NCI-H1436 (cell line): ENCODE measurements at places on chromosomes 4 and X.
A peak's percentile ranks its signal among the peaks of the same experiment; 100 is the strongest.

- DNase-seq: no peak
Measured at GRCh38 chrX:18210470-18210869, 10.2 kb downstream of the BEND2 start.

DNA sequence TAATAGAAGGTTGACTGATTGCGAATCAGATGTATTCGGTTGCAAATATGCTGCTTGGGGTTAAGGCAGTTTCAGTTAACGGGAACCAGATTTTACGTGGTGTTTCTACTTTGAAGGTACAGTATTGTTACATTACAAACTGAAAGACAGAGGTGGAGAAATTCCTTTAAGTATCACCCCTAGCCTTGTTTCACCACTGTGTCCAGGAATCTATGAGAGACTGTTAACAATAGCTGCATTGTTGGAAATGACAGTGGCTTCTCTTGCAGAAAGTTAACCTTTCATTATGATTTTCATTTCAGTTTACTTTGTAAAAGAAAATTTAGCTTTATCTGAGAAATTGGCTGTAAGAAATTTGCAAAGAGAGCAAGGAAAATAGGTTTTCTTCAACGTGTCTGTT, 2.6 kb downstream of the CDKL5 start:
- no peak for DNase-seq

DNA sequence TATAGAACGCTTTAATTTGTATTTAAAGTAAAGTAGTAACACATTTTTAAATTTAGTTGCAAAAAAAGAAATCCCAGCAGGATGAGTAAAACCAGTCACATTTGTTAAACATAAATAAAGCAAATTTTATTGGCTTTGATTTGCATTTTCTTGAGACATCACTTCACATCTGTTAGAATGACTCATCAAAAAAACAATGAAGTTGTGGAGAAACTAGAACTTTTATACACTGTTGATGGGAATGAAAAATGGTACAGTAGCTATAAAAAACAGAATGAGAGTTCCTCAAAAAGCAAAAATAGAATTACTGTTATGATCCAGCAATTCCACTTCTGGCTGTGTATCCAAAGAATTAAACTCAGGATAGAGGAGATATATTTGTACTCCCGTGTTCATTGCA, 454.0 kb upstream of the KLHL4 start:
- no peak for DNase-seq

DNA sequence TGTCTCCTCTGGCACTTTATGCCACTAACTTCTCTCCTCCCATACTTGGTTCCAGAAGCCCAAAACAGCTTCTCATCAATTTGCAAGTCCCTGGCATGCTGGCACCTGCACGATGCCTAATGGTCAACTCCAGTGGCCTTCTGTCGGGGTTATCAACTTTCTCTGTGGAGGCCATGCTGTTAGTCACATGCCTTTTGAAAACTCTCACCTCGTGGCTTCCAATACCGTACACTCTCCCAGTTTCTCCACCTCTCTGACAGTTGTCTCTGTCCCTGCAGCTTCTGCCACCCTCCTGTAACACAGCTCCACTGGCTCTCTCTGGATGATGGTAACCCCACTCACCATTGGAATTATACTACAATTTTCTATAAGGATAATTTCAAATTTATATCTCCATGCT, 324.0 kb downstream of the NR3C2 start:
- DNase-seq: no peak

DNA sequence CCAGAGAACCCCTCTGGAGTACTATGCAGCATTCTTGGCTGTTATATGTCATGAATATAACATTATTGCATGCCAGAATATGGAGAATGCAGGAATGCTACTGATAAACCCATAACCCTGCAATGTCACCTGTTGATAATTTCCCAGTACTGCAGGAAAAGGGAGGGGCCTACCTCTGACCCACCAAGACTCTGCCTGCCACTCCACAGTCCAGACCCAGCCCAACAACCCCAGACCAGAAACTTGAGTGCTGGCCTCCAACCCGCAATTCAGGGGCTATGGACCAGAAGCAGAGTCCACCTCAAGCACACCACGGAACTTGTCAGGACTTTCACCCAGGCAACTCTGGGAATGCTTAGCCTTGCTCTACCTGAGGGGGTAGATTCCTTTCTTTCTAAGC, 92.9 kb upstream of the WDR44 start:
- DNase-seq: no peak

DNA sequence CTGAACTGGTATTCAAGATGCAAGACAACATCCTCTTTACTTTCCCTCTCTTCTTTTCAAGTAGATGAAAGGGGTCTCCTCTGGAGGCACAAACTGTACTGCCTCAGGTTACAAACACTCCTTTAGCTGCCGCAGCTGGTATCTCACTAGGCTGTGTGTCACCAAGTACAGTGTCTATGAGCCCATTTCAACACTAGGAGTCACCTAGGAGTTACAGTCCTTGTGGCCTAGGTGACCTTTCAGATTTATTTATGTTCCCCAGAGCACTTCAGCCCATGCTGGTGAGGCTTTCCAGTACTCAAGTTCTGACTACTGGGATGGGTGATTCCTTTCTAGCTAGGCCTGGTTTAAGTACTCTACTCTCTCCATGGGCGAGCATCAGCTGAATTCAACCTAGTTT, 32.4 kb upstream of the TMLHE start:
- no peak for DNase-seq

DNA sequence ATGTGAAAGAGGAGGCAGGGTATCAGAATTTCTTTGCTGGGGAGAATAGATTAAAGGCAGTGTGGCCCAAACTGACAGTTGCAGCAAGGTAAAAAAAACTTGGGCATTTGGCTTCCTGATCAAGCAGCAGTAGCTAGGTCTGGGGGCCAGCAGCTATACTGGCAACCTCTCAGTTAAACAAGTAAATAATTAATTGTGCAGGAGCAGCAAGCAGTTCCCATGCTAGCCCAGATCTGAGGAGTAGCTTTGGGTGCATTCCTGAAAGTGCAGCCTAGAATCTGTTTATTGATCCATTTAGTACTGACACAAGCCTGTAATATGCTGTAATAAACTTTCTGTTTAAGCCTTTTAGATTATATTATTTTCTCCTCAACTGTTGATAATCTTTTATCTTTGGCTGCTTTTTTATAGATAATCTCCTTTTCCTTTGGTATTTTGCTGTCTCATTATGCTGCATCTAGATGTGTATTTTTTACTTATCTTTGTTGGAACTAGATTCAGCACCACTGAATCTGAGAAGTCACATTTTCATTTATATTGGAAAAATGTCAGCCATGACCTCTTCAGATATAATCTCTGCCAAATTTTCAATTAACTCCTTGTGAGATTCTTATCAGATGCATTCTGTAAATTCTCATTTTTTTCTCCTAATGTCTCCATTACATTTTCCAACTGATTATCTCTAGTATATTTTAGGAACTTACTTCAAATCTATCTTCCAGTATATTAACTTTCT, 276.3 kb downstream of the STPG2 start:
- DNase-seq: no peak

DNA sequence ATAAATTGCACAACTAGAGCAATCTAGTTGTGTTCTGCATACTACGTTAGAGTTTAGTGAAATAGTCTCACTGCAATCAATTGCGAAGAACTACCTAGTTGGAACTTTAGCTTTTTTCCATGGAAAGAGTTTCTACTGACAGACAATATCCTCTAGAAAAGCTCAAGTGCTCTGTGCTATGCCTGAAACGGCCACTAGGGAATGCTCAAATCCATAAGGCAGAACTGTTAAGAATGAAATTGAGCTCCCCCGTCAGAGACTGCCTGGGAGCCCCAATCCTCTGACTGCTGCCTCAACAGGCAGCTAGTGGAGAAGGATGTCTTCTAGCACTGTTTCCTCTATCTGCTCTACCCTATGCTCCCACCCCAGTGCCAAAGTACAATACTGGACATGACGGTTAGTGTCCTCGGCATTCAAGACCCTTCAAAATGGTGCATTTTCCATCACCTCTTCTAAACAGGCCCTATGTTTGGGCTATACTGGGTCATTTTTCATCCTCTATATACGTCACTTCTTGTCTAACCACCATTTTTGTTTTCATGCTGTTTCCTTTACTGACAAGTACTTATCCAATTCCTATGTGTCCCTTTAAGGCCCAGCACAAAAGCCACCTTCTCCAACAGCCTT, 35.3 kb downstream of the FRMD7 start:
- DNase-seq: peak; percentile 68

DNA sequence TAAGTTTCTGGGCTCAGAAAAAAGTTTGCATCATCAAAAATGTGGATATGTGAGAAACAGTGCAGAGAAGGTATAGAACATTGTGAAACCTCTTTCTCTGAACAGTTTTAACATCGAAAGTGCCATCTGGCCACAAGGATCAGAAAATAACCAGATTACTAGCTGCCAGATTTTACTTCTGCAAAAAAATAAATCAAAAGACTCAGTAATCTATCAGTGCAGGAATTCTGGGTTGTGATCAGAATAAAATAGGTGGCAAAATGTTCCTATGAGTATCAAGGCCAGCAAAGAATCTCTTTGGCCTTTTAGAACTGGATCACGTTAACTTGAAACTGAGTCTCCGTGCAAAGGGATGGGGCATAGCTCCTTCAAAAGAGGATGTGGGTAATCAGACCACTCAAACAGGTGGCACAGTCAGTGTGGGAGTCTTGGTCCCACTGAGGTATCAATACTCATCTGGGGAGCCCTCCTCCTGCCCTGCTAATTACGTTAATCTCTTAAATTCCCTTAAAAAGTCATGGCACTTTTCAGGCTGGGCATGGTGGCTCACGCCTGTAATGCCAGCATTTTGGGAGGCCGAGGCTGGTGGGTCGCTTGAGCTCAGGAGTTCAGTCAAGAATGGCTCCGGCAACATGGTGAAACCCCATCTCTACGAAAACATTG, 26.7 kb upstream of the RBM47 start:
- no peak for DNase-seq

- no peak for DNase-seq
Measured at GRCh38 chr4:6826781-6827508, 44.4 kb downstream of the KIAA0232 start.

- DNase-seq: no peak
Measured at GRCh38 chr4:24638396-24638875, 54.1 kb upstream of the DHX15 start.

DNA sequence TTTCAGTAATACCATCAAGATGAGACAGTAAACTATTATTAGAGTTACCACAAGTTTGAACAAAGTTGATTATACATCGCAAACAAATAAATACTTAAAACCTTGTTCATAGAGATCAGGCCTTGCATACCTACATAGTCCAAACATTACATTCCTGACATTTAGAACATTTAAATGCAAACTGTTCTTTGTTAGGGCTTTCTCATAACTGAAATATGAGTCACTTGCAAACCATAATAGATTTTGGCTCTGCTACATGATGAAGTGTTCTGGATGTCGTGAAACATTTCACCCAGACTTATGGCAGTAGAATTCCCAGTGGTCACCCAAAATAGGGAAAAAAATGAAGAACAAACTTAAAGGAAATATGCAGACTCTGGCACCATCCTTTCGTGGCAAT, 75.0 kb downstream of the FAT4 start:
- DNase-seq: no peak

DNA sequence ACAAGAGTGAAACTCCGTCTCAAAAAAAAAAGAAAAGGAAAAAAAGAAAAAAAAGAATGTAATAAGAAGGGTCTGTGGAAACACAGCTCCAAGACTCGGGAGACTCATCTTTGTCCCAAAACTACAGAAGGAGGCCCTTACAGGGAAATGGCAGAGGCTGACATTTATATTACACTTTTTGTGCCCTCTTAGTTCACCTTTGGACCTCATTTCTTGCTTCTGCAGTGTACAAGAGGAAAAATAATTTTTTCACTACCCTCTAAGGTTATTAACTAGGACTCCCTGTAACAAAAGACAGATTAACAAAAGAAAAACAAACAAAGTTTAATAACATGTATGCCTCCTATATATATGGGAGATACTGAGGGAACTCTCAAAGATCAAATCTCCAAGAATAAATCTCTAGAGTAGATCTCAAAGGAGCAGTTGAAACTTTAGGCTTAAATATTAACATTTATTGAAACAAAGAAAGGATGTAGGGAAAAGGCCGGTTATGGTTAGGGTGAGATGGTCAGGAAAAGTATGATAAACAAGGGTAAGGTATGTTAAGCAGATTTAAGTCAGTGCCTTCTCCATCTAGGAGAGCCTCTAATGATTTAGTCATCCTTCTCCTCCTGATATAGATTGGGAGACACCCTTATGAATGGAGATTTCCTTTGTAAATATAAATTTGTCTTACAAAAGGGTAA, 121.3 kb upstream of the JADE1 start:
- no peak for DNase-seq

GRCh38 chr4:77593101-77593500, 12.5 kb upstream of the CXCL13 start:
- DNase-seq: no peak

GRCh38 chr4:76821641-76822040, 76.3 kb downstream of the SOWAHB start:
- DNase-seq: no peak

- no peak for DNase-seq
Measured at GRCh38 chr4:138858419-138858818, 157.2 kb upstream of the NOCT start.

GRCh38 chr4:5256421-5256820, 205.1 kb downstream of the STK32B start:
- no peak for DNase-seq

DNA sequence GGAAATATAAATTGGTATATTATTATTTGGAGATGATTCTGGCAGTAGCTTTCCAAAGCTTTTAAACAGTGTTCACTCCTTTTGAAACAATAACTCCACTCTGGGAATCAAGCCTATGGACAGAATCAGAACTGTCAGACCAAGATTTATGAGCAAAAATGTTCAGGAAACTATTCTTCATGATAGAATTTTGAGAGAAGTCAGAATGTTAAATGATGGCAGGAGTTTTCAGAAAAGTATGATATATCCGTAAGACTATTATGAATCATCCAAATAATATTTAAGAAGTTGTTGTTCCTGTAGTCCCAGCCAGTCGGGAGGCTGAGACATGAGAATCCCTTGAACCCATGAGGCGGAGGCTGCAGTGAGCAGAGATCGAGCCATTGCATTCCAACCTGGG, 50.5 kb upstream of the ADGRG2 start:
- no peak for DNase-seq

GRCh38 chr4:907103-907400, 25.1 kb downstream of the GAK start:
- DNase-seq: no peak

- DNase-seq: no peak
Measured at GRCh38 chr4:16857425-16857824, 41.0 kb downstream of the LDB2 start.

GRCh38 chr4:53931461-53931961, 132.9 kb downstream of the CHIC2 start:
- no peak for DNase-seq

GRCh38 chrX:151815398-151815797, 80.9 kb downstream of the CNGA2 start:
- DNase-seq: no peak

GRCh38 chrX:44162964-44163475, 180.5 kb downstream of the EFHC2 start:
- DNase-seq: no peak
